ENCODE measurements at places on chromosomes 4 and X.

GRCh38 chrX:64350521-64350920 lies 44.7 kb downstream of the MTMR8 start:
- no peak for DNase-seq

GRCh38 chrX:44871114-44871645 lies 1.8 kb upstream of the KDM6A start:
- DNase-seq = no peak

DNA sequence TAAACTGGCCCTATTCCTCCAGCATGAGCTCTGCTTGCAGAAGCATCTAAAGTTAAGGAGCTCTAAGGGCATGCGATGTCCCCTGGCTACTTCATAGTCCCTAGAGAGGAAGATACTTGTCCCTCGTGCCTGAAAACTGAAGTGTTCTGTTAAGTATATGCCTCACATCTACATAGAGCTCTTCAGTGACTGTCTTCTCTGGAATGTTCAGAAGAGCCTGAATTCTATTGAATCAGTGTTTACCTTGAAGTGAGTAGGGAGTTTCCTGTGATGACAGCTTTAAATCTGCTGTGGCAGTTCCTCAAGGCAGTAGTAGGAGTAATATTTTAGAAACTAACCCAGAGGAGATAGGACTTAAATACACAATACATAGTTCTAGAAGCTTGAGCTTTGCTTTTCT lies 111.2 kb downstream of the ZNF518B start:
- DNase-seq = no peak

DNA sequence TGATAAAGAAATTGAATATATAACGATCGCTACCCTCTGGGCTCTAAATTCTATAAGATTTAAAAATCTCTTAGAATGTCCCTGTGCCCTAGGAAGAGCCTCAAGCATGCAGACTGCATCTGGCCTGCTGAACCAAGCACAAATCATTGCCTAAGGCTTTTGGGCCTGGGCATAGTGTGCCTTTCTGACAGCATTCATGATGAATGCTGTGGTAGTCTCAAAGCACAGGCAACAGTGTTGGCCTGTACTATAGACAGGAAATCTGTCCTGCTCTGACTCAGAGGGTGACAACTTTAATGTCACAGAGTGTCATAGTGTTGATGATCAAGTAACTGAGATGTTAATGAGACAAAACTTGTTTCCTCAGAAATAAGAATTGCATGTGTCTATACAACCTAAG lies 717.3 kb downstream of the STIM2 start:
- DNase-seq = no peak

- DNase-seq = no peak
These were observed 66.9 kb upstream of the ARSJ start for GRCh38 chr4:114046331-114046730.

GRCh38 chr4:133095591-133095990 lies 53.5 kb upstream of the PCDH10 start:
- DNase-seq = no peak

DNA sequence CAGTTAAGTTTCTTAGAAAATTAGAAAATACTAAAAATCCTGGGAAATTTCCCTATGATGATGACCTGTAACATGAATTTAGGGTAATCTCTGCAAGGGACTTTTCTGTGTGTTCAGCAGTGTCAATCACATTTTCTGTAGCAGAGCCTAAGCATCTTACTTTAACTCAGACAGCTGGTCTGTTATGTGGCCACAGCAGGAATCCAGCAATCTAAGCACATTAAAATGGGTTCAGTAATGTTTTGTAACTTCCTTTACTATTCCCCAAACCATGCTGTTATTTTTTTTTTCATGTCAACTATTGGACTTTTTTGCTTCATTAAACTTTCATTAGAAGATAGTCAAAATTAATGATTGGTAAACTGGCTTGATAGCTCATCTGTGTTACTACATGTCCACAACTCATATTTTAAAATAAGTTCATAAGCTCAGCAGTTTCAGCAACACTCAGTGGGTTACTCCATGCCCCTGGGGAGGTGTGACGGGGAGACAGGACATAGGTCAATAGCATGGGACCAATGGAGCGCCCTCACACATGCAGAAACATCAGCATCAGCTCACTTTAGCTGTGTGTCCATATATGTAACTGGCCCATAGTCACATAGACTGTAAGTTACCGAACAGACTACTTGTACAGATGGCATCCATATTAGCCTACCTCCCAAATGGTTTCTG lies 168.0 kb upstream of the PACRGL start:
- DNase-seq = no peak

DNA sequence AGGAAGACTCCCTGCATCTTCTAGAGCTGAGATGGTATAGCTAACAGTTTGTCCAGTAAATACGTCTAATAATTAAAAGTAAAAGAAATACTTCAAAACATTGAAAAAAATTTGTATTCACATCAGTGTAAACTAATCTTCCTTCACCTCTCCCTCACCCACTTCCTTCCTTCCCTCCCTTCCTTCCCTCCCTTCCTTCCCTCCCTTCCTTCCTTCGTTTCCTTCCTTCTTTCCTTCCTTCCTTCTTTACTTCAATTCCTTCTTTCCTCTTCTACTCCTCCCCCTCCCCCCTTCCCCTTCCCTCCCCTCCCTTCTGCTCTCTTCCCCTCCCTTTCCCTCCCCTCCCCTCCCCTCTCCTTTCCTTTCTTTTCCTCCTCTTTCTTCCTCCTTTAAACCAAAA lies 103.7 kb downstream of the POU4F2 start:
- DNase-seq = no peak

- no peak for DNase-seq
These were observed 345.3 kb downstream of the MAPK10 start for GRCh38 chr4:86014599-86014998.

All from activated CD8-positive, alpha-beta memory T cell treated with anti-CD3 and anti-CD28 coated beads for 24 hours (primary cell).